ENCODE measurements at places on chromosomes 3 and 15. TPM values are rescaled to one million over a fixed set of nuclear protein-coding genes. Genes with fewer than 3 reads are reported as not detected.

DNA sequence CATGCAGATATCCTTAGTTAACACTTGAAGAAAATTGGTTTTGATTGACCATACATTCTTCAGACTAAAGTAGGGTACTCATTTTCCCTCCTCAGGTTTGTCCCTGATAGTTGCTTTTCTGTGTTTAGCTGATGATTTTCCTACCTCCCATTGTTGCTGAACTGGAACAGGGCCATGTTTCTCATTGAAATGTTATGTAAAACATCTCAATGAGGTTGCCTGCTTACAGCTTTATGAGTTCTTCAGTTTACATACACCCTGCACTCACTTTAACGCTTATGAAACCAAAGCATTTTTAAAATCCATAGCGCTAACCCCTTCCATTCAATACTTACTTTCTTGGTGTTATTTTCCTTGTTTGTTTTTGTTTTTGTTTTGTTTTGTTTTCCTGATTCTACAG is 61.9 kb downstream of the HMG20A start:
- DNase-seq: no peak

- no peak for DNase-seq
Observed at GRCh38 chr15:77811270-77811669, 178.6 kb upstream of the LINGO1 start.

GRCh38 chr15:67080118-67080899 is 14.9 kb downstream of the SMAD3 start:
- peak; percentile 56 for DNase-seq

DNA sequence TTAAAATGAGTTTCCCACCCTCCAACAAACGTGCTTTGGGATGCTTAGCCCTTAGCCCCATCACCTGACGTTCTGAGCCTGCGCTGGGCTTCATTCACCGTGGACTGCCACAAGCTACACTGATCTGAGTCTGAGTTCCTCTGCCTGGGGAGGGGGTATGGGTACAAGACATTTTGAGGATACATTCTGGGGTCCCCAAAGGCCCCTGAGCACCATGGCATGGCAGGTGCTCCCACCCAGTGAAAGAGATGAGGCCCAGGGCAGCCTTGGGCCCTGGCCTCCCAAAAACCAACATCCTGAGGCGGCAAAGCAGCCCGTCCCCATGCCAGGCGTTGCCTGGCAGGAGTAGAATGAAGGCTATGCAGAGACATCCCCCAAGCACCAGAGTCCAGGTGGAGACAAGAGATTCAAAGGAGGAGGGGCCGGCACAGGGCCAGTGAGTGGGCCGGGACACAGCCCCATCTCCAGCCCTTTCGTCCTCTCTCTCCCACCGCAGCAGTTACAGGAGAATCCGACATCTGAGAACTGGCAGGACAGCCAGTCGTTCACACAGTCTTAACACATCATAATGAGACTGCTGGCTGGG is 74.5 kb downstream of the VGLL4 start:
- no peak for DNase-seq

DNA sequence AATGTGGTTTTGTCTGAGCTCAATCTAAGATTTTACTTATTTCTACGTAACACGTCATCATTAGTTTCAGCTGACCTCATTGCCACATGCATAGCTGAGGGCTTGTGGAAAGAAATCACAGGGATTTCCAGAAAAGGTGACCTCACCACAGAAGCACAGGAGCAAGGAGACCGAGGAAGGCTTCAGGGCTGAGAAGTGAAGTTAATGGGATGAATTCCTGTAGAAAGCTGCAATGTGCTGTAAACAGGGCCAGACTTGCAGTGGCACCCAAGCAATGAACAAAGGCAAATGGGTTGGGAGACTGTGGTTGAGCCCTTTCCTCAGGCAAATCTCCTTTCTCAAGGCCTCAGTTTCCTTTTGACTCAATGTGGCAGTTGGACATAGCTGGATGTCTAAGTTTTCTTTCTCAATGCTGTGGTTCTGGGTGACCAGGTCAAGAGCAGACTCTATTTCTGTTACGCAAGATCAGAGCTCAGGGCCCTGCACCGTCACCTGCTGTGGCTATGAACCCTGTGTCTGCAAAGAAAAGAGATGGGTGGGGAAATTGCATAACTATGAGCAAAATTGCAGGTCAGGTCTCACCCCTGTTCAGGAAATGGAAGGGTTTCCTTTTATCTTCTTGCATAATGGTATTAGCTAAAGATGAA is 252.2 kb upstream of the TBL1XR1 start:
- no peak for DNase-seq

DNA sequence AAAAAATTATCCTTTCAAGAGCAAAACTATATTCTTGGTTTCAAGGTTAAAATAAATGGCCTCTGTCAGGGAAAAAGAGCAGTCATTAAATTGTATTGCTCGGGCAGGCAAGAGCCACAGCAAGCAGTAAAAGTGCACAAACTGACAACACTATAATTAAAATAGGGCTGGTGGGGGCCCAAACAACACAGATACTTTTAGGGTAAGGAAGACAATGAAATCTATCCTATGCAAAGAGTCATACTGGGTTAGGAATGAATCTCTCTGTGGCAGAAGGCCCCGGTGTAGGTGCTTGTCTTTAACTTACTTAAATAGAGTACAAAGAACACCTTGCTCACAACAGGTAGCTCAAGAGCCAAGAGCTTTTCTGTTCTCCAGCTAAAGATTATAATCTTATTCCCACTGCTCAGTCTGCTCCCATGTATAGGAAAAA is 94.7 kb downstream of the DLG1 start:
- DNase-seq: no peak

GRCh38 chr15:83565553-83566159 is 88.3 kb upstream of the ADAMTSL3 start:
- no peak for DNase-seq

- no peak for DNase-seq
Observed at GRCh38 chr3:160567774-160568173, 2.4 kb upstream of the KPNA4 start.

GRCh38 chr15:36230776-36231175 is 348.6 kb upstream of the CDIN1 start:
- DNase-seq: no peak

DNA sequence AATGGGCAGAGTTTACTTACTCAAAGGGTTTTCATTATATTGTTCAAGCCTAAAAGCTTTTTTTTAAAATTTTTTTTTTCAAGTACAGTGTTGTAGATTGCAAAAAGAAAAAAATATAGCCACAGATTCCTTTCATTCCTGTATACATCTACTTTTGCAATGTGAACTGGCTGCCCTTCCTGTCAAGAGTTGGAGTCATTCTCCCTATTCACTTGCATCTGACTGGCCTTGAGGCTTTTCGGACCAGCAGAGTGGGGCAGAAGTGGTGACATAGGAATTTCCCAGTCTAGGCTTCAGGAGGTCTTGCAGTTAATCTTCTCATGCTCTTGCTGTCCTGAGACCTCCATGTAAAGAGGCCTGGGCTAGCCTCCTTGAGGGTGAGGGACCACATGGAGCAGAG is 218.3 kb upstream of the CFAP20DC start:
- no peak for DNase-seq

- DNase-seq: no peak
Observed at GRCh38 chr3:64763980-64764379, 76.2 kb upstream of the ADAMTS9 start.

DNA sequence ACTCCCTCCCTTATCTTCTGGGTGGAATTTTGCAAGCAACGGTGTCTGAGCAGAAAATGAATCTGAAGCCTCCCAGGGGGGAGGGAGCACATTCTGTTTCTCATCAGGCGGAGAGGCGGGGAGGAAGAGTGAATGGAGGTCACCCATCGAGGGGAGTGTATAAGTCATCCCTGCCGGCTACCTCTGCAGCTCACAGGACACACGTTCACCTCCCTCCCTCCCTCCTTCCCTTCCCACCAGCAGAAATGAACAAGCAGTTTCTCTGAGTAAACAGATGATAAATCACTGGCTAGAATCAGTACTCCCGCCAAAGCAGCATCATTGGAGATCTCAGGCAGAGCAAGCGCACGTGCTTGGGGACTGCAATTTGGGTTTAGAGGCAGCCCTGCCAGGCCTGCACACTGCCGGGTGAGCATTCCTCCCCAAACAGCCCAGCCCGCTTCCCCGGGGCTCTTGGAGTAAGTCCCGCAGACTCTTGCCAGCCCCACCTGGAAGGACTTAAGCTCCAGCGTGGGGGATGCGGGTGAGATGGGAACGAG is 38.3 kb downstream of the CPN2 start:
- peak; percentile 82 for DNase-seq

- no peak for DNase-seq
Observed at GRCh38 chr3:107929088-107929487, 161.7 kb downstream of the CD47 start.

DNA sequence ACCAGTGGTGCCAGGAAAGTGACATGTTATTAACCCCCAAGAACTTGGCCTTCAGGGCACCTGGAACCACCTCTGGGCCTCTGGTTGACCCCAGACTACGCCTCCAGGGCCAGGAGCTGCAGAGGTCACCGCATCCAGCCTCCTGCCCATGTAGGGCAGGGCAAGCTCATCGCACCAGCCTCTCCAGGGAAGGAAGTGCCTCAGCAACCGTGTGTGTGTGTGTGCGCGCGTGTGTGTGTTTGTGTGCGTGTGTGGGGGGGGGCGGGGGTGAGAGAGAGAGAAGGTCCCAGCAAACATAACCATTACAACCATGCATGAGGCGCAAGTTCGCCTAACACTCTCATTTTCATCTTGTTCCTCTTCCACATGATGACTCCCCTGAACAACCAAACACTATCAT is 31.8 kb downstream of the RAB6B start:
- no peak for DNase-seq

DNA sequence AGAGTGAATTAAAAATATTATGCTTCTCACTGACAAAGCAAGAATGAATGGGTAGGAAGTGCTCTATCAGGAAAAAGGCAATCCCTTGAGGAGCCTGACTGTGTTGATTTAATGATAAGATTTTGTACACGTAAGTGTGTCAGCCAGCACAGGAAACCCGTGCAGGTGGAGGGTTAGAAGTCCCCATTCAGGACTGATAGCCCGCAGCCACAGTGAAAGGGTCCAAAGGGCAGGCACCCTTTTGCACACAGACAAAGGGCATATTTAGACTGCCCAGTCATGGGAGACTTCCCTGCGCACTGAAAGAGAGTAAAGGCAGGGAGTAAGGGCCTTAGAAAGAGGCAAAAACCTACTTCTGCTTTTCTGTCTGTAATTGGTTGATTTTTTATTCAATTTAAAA is 26.4 kb upstream of the SKIL start:
- no peak for DNase-seq

DNA sequence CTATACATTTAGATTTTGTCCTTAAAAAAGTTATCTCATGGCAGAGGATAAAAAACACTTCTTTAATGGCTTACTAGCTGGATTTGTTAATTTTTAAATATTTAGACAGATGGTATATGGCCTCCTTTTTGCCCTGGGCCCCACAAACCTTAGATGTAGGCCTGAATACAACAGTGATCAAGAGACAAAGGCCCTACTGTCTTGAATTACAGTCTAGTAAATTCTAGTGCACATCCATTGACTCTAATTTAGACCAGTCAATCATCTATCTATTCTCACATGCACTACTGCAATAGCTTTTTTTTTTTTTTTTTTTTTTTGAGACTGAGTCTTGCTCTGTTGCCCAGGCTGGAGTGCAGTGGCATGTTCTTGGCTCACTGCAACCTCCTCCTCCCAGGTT is 452.8 kb downstream of the FHIT start:
- no peak for DNase-seq

DNA sequence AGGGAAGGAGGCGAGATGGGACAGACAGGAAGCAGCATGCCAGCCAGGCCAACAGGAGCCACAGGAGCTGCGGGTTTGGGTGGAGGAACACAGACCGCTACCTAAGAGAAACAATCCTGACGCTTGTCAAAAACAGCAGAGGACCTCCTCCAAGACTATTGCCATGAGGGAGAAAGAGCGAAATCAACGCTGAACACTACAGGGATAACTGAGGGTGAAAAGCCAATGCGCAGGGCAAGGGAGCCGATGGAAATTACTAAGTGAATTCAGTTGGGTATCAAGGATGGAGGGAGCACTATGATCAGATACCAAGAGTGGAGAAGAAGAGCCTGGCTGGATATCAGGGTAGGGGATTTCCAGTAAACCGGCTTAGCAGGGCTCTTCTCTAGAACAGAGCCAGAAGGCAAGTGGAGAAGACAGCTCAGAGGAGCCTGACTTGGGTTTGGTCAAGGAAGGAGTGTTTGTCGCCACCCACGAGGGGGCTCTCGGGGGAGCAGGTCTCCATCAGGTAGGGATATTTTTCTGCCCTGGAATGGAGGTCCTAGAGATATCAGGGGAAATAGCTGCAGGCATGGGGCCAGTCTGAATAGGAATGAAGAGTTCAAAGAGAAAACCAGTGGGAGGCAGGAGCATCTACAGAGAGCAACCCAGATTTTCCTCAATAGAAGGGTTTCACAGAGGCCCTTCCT is 48.4 kb downstream of the SLC41A3 start:
- DNase-seq: no peak

DNA sequence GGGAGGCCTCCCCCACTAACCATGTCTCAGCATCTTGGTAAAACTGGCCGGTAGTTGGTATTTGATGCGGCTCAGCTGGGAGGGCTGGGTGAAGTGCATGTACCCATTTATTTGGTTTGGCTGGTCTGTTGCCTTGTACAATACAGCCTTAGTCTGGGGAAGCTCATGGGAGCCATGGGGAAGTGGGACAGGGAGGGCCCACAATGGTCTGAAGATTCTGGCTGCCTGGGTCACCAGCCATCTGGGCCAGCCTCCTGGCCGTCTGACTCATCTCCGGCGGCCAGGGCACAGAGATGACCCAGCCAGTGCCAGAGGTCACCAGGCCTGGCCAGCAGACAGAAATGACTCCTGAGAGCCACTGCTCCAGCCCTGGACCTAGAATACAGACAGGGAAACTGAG is 51.6 kb upstream of the SMAD6 start:
- DNase-seq: peak; percentile 61

DNA sequence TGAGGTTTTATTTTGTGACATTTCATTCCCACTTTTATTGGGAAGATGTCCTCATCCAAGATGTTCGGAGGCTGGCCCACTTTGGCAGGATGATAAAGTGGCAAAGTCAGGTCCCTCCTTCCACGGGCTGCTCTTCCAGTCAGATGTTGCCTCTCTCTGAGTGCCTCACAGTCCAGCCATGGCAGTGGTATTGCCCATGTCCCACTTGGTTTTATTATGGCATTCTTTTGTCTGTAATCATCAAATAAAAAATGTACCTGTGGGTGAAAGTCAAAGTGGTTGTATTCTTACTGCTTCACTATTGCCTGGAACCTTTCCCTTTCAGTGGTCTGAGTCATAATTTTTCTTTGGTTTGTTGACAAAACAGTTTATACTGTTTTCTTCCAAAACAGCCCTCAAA is 20.2 kb downstream of the ARNT2 start:
- DNase-seq: no peak

The LRRIQ4 gene
- total RNA-seq: not detected

The COL7A1 gene
- 6.1 TPM for total RNA-seq

The LARP6 gene
- 18.9 TPM for total RNA-seq

The C3orf52 gene
- 2.8 TPM for total RNA-seq

The NEK10 gene
- 7.4 TPM for total RNA-seq

The PP2D1 gene
- total RNA-seq: not detected

The DUOXA2 gene
- not detected for total RNA-seq

The DBR1 gene
- total RNA-seq: 8.1 TPM

The NANOGP8 gene
- 0.27 TPM for total RNA-seq

The KY gene
- total RNA-seq: 4.3 TPM

The ITPKA gene
- total RNA-seq: 0.89 TPM

The MUSTN1 gene
- 1,165 TPM for total RNA-seq

Measured in psoas muscle (tissue), 8 donors.